Muscle of leg (tissue), 16 donors: ENCODE measurements at places on chromosomes 7 and 10. TPM values are rescaled to one million over a fixed set of nuclear protein-coding genes. Genes with fewer than 3 reads are reported as not detected.

- peak; percentile 92 for DNase-seq
Measured at GRCh38 chr7:141533149-141533949, 17.9 kb upstream of the AGK start.

DNA sequence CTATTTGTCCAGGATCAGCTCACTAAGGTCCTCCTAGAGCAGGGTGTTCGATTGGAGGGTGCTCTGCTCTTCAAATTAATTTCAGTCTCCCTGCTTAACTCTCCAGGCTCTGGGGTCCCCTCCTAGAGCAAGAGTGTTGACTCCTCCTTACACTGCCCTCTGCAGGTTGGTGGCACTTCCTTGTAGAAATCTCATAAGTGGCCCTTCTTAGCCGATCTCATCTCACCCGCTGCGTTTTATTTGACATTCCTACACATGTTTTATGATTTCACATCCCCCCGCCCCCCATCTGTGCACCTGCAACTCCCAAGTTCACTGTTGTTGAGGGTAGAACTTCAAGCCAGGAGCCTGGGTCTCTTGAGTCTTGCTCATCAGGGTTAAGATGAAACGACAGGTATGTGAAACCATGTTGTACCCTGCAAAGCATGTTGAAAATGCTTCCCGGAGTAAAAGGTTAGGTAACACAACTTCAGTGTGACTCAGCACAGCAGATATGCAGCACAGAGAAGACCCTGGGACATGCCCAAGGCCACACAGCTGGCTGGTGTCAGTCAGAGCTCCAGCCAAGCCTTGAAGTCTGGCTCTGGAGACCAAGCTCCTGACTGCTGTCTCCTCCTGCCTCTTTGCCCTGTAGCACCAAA is 171.2 kb downstream of the PRKAG2 start:
- DNase-seq = peak; percentile 52

- no peak for DNase-seq
Measured at GRCh38 chr10:49076319-49076718, 39.0 kb downstream of the VSTM4 start.

Gene CDK14
- 23.7 TPM for polyA plus RNA-seq

Gene PPIF
- 24.3 TPM for polyA plus RNA-seq

GRCh38 chr10:32972929-32973328 is 14.9 kb upstream of the ITGB1 start:
- DNase-seq = no peak

- no peak for DNase-seq
Measured at GRCh38 chr7:12456506-12456905, 52.8 kb upstream of the VWDE start.

Gene LIPN
- not detected for polyA plus RNA-seq

Gene PTPRZ1
- polyA plus RNA-seq = 5.5 TPM

- no peak for DNase-seq
Measured at GRCh38 chr10:118374404-118374803, 32.3 kb upstream of the FAM204A start.

DNA sequence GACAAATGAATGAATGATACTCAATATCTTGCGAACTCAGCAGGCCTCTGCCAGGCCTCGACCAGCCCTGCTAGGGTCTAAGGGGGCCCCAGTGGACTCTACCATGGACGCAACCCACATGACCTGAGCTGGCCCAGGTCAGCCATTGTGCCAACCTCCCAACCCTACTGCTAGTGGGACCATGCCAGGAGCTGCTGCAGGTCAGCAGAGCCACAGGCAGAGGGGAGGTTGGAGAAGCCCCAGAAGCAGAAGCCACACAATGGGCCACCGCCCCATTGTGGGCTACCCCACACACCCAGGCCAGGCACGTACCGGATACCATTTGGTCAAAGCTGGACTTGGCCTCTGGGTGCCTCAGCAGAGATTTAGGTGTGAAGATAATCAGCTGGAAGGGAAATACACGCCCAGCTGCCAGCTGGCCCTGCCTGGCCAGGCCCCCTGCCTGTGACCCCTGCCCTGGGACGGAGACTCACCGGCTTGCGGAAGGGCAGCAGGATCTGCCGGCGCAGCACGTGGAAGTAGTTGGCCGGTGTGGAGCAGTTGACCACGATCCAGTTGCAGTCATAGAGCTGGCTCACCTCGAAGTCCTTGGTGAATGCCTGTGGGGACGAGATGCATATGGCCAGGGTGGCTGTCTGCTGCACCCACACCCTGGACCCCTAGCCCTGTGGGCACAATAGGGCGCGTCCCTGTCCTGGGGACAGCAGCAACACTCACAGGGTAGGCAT is 24.5 kb downstream of the OGDHL start:
- no peak for DNase-seq

GRCh38 chr10:23171232-23171876 is 20.8 kb upstream of the PTF1A start:
- DNase-seq = peak; percentile 51

Gene NKX1-2
- polyA plus RNA-seq = 0.09 TPM

DNA sequence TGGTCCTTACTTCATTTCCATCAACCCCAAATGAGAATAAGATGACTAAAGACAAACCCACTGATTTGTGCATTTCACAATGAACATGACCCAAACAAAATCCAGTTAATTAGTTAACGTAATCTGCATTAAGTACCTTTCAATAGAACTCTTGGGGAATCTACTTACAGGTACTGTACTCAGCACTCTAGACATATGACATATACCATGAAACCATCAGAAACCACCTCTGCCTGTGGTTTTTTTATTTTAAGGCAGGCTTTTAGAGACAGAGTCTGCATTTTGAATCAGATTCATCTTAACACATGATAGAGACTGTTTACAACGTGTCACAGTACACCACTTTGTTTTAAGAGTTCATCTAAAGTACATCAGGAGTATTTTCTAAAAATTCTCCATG is 168.4 kb downstream of the BTAF1 start:
- no peak for DNase-seq

Gene FKBP6
- 0.26 TPM for polyA plus RNA-seq

Gene CYP3A5
- polyA plus RNA-seq = 0.58 TPM

Gene MYO1G
- polyA plus RNA-seq = 0.65 TPM

GRCh38 chr10:122307669-122308416 is 36.7 kb downstream of the BTBD16 start:
- DNase-seq = peak; percentile 97

GRCh38 chr7:153920897-153921296 is 131.3 kb upstream of the DPP6 start:
- no peak for DNase-seq

DNA sequence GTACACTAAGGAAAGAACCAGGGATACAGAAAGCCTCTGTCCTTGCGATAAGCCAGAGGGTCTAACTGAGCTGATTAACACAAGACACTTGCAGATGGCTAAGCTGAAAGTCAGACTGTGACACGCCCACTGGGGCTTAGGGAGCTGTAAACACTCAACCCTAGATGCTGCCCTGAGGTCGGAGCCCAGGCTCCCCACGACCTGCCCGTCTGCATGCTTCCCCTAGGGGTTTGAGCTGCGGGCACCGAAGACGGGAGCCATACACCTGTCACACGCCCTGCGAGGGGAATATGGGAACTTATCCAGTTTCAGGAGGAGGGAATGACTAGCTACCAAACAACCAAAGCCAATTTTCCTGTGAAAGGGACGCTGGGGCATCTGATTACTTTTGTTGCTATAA is 96.0 kb downstream of the HTR5A start:
- no peak for DNase-seq

GRCh38 chr7:36025190-36025589 is 127.9 kb upstream of the EEPD1 start:
- no peak for DNase-seq

GRCh38 chr10:128028508-128029289 is 97.5 kb downstream of the MKI67 start:
- DNase-seq = no peak

Gene TEX36
- polyA plus RNA-seq = not detected

- DNase-seq = no peak
Measured at GRCh38 chr7:28807396-28807994, 150.6 kb downstream of the TRIL start.

- DNase-seq = no peak
Measured at GRCh38 chr10:18073314-18073713, 66.9 kb upstream of the CACNB2 start.

- peak; percentile 80 for DNase-seq
Measured at GRCh38 chr7:51029701-51030191, 247.1 kb upstream of the GRB10 start.

DNA sequence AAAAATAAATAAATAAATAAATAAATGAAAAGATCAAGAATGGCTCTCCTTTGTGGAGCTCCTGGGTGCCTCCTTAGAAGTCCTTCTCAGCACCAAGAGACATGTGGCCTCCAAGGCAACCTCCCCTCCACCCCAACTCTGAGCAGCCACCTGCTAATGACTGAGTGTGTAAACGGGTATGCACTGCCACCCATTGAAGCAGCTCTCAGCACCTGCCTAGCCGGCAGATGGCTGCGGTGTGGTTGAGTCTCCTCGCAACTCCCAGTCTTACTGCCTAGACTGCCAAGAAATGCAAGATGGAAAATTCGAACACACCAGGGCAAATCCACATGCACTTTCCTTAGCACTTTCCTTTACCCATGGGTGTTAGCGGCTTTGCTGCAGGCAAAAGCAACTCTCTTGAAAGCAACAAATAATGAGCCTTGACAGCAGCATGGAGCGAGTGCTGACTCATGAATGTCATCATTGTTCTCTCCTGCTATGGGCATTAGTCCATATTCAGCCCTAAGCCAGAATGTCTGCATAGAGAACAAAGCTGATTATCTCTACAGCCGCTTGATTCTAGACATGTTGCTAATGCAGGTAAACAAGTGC is 913.9 kb upstream of the AUTS2 start:
- DNase-seq = peak; percentile 30

DNA sequence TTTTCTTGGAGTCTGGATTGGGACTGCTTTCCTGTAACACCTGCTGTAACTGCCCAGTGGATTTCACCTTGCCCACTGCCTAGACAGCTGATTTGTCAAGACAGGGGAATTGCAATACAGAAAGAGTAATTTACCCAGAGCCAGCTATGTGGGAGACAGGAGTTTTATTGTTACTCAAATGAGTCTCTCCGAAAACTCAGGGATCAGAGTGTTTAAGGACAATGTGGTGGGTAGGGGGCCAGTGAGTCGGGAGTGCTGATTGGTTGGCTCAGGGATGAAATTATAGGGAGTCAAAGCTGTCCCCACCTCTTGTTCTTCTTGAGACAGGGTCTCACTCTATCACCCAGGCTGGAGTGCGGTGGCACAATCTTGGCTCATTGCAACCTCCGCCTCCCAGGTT is 25.2 kb upstream of the BNIP3 start:
- DNase-seq = no peak

GRCh38 chr7:124924906-124925305 is 4.7 kb downstream of the POT1 start:
- DNase-seq = no peak

DNA sequence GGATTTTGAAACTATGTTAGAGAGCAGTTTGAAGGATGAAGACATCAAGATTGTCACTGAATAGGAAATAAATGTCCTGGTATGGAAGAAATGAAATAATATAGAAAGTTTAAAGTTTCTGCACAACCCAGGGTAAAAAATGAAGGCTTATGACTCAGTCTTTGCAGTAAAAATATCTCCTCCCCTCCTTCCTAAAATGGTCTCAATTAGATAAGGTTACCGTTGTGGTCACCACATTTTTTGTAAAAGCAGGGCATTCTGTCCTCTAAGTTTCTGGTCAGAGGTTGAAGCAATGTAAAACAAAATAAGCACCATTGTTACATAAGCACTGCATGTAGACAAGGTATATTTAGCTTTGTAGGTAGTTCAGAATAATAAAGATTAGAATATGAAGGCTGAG is 403.5 kb downstream of the SUGCT start:
- DNase-seq = no peak

DNA sequence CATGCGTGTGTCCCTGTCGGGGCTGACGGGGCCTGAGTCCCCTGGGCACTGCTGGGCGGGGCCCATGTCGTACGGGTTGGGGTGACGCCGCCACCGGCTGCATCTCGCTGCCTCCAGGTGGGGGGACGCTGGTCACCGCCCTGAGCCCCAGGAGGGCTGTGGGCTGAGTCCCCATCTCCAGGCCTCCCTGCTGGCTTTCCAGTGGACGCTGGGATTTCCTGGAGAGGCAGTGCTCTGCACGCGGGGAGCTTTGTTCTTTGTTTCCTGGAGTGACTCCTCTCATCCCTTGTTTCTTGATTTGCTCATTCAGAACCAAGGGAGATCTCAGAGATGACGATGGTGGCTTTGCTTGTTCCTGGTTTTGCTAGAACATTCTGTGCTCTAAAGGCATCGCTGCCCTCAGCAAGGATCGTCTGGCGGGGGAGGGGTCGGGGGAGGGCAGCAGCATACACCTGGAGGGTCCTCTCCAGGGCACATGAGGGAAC is 21.0 kb downstream of the PWWP2B start:
- DNase-seq = no peak

- no peak for DNase-seq
Measured at GRCh38 chr10:1130226-1130625, 74.0 kb downstream of the WDR37 start.

- no peak for DNase-seq
Measured at GRCh38 chr7:38992203-38992602, 14.5 kb downstream of the POU6F2 start.

GRCh38 chr7:131004371-131004770 is 270.4 kb upstream of the KLF14 start:
- DNase-seq = no peak

DNA sequence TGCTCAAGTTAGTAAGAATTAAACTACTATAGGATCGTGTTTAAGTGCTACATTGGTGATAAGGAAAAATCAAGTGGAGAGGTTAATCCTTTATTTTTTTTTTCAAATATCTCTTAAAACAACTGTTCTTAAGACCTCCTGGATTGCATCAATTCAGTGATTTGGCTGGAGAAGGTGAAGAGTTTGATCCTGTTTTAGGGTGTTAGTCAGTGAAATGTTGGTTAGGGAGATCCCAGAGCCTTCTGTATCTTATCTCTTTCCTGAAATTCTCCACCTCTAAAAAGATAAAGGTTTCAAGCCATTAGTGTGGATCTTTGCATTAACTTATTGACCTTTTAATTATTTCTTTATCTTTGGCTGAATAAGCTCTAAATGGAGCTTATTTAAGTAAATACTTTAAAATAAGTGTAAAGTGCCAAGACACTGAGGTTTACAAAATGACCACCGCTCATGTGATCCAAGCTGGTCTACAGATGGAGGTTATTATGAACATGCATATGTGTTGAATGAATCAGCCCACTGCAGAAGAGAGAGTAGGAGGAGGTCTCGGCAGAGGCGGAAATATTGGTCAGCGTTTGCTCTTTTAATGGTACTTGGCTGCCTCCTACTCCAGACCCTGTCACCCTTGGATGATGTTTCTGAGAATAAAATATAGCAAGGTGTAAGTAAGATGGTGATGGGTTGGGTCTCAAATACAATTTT is 51.8 kb upstream of the BMPER start:
- no peak for DNase-seq

GRCh38 chr10:75295868-75296441 is 60.2 kb upstream of the COMTD1 start:
- peak; percentile 50 for DNase-seq

GRCh38 chr10:48541144-48541795 is 63.6 kb downstream of the ARHGAP22 start:
- DNase-seq = no peak

GRCh38 chr10:102395400-102396316 is at the start of gene NFKB2:
Gene NFKB2, plus strand, starts transcription at chr10:102395705. Its CDS starts 255 bp downstream, at chr10:102395960.
- DNase-seq = peak; percentile 97
